ENCODE measurements at places on chromosomes 2 and 18.

DNA sequence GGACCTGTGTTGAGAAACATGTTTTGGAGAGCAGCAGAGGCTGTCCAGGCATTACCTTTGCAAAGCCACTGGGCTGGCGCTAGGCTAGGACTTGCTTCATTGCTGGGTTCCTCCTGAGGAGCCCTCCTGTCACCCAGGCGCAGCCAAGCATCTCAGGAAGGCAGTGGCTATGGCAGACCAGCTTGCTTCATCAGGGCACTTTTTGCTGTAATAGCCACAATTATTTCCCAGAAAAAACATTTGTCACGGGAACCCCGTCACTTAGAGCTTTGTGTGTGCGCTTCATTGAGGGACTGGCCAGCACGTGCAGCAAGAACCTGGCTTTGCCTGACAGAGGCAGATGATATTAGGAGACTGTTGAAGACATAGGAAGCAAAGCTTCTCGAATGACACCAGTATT, 36.4 kb downstream of the SLC20A1 start:
- no peak for DNase-seq

DNA sequence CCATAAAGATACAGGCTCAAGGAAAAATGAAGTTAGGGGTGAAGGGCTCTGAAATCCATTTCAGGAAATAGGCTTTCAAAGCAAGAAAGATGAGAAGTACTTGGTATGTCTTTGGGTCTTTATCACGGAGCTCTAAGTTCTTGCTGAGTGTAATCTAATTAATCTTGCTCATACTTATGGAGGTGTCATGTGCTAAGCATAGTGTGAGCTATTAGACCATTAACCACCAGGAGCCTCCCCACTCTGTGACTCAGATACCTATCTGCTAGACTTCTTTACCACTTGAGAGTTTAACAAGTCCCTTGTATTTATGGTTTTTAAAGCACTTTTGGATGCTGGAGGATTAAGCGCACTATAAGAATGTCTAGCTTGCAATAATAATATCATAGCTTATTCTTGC, 678.7 kb downstream of the EPHA4 start:
- no peak for DNase-seq

- DNase-seq: no peak
These were observed 588.4 kb downstream of the SLC4A3 start for GRCh38 chr2:220215785-220216184.

DNA sequence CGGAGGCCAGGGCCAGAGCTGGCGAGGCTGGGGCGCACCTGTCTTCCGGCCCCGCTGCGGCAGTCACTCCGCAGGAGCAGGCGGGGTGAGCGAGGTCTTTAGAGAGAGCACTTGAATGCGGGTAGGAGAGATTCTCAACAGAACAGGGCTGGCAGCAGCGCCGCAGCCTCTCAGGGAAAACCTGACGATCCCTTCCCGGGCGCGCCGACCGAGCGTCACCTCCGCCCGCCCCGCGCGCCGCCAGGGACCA, 526 bp downstream of the PRKRA start:
- DNase-seq: no peak

DNA sequence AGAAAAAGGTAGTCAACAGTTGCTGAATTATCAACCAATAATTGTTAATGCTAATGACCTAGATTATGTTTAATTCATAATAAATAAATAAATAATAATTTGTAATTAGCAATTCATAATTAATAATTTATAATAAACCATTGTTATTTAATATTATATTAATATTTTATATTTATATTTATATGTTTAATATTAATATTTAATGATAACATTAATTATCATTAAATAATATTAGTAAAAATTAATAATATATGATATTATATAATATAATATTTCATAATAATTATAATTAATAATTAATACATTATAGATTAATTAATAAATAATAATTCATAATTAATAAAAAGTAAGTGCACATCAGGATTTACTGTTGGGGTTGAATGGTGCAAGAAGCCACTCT, 389.4 kb upstream of the RGPD4 start:
- DNase-seq: no peak

DNA sequence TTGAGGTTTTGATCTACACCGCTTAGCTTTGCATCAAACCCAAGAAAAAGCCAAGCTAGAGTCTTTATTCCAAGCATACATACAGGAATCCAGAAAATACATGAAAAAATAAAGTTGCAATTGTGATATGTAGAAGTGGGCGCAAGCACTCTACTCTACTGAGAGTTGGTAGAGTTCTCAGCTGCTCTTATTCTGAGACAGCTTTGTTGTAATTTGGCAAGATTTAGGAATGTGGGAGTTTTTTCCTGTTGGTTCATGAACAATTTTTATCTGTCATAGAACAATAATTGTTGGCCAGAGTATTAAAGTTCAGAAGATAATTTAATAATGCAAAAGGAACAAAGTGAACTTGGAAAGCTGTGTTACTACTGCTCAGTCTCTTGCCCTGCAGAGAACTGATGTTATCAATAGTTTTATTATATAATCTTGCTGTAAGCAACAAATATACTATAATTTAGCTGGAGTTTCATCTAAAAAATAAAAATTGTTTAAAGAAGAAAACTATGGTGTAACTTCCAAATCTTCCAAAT, 302.0 kb upstream of the RND3 start:
- DNase-seq: no peak

- DNase-seq: no peak
These were observed 272.3 kb upstream of the PKDCC start for GRCh38 chr2:41775366-41776025.

GRCh38 chr2:230124757-230125431, 56.2 kb upstream of the SLC16A14 start:
- no peak for DNase-seq

DNA sequence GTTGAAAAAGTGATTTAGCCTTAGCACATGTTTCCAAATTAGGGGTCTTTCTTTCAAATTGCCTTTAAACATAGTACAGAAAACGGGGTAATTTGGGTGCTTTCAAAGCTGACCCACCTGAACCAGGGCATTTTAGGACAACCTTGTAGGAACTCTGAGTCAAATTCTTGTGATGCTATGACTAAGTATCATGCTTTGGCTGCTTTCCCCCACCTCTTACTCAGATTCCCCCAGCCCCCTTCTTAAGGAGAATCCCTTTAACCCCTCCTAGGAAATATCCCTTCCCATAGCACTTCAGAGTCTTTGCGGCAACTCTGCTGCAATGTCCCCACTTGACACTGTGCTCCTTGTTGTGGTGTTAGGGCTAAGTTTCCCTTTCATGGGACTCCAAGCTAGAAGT, 18.6 kb upstream of the KLF7 start:
- no peak for DNase-seq

Measured in NCI-H2227 treated with DMSO at 0.1 percent for 48 hours (cell line).